Osteoblast (primary cell): ENCODE measurements at places on chromosomes 16 and 17. TPM values are rescaled to one million over a fixed set of nuclear protein-coding genes. Genes with fewer than 3 reads are reported as not detected.

DNA sequence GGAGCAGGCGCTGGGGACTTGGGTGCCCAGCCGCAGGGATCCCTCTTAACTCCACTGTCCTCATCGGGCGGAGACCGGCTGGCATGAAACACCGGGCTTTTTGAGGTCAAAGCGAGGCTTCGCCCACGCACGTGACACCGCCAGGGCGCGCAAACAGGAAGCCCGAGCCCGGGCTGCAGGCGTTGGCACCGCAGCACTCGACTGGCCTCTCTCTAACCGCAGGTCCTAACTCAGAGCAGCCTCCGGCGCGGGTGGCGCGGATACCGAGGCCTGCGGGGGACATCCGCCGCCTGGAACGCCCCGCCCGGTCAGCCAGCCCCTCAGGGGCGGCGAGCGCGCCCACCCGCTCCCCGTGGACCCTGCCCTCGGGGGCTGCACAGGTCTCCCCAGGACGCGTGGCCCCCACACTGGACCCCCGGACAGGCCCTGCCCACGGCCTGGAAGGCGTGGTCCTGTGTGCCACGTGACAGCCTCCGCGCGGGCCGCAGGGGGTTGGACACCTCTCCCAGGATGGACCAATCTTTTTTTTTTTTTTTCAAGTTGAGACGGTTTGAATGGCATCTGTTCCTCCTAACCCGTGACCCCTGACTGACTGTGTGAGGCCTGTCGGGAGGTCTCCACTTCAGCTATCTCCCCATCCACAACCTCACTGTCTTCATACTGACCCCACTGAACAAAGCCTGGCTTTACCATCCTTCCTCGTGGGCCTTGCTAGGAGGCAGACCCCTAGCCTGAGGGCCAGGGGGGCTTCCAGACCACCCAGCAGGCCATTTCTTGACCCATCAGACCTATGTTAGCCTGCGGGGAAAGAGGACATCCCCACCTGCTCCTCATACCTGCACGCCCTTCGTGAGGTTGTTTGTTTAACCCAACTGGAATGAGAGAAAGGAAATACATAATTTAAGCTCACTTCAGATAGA, 8.4 kb upstream of the SLC47A2 start:
- peak overlapping the region; percentile 61 for H3K4me3 ChIP-seq
- no peaks in the 10 kb centered on the region for H3K36me3 ChIP-seq
- H3K27ac ChIP-seq, result peak overlapping the region; percentile 12
- no peaks in the 10 kb centered on the region for H3K27me3 ChIP-seq

- H3K27ac ChIP-seq, result no peak overlapping the region
- no peak overlapping the region for H3K4me3 ChIP-seq
- no peaks in the 10 kb centered on the region for H3K36me3 ChIP-seq
- no peak for DNase-seq
These were observed 28.2 kb downstream of the ORC6 start for GRCh38 chr16:46717692-46718091.

- no peak overlapping the region for H3K4me3 ChIP-seq
- no peaks in the 10 kb centered on the region for H3K36me3 ChIP-seq
- H3K27me3 ChIP-seq, result no peaks in the 10 kb centered on the region
- no peak overlapping the region for H3K27ac ChIP-seq
- peaks cover 3% of the 10 kb centered on the region for H3K4me1 ChIP-seq
These were observed 64.5 kb downstream of the TNRC6C start for GRCh38 chr17:78023042-78023441.

DNA sequence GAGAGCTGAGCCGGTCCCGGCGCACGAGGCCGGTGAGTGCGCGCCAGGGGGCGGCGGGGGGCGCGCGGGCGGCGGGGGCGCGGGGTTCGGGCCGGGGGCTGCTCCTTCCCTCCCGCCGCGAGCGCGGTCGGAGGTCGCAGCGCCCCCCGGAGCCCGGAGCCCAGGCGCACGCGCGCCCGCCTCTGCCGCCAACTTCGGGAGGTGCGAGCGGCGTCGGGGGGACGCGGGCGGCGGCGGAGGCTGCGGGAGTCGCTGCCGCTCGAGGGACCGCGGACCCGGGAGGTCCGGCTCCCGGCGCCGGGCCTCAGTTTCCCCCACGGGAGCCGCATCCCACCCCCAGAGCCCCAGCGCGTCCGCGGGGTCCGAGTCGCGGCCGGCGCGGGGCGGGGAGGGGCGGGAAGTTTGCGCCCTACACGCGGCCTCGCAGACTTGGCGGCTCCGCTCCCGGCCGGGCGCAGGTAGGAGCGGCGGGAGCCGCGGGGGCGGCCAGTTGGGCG, at the start of gene PRR35:
PRR35 (plus strand) TSS at position 191 of the 497 bp plus-strand sequence. CDS start 2,901 bp downstream, outside the sequence.
- H3K27me3 ChIP-seq, result peaks cover 36% of the 10 kb centered on the region
- H3K4me3 ChIP-seq, result no peak within 1 kb of the TSS
- no peak for DNase-seq
- no peaks in the 10 kb centered on the region for H3K36me3 ChIP-seq
- no peak within 1 kb of the TSS for H3K27ac ChIP-seq

Gene MPV17L
- total RNA-seq, result 0.36 and 0.59 TPM in 2 replicates
